ENCODE measurements at places on chromosomes 12 and 14.

- peak; percentile 9 for DNase-seq
Observed at GRCh38 chr12:219891-220352, 6.0 kb upstream of the SLC6A12 start.

DNA sequence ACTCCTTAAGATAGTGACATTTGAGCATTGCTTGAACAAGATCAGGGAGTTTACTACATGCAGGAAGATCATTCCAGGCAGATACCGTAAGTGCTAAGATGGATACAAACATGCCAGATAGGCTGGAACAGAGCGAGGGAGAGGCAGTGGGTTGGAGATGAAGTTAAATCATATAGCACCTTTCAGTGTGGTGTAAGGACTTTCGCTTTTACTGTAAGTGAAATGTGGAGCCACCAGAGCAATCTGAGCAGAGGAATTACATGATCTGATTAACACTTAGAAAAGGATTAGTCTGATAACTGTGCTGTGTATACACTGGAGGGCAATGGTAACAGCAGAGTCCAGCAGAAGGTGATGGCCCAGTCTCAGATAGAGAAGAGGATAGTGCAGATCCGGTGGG, 163.0 kb upstream of the SSTR1 start:
- no peak for DNase-seq

DNA sequence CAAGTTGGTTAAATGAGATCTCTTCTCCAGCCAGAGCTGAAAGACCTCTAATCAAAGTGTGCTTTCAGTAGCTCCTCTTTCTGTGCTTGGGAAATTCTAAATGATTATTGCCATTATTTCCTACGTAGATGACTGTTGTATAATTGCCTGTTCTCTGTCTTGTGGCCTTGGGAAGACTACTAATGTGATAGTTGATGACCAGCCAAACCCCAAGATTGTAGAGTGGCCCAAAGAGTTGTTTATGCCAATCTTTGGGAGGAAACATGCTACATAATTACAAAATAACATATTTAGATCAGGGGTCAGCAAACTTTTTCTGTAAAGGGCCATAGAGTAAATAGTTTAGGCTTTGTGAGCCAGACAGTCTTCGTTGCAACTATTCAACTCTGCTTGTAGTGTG, 135.1 kb upstream of the DIO2 start:
- no peak for DNase-seq

- DNase-seq = no peak
Observed at GRCh38 chr12:91219511-91219910, 36.9 kb upstream of the DCN start.

- no peak for DNase-seq
Observed at GRCh38 chr12:77847680-77848431, 17.2 kb downstream of the NAV3 start.

GRCh38 chr14:95341564-95341963, 21.9 kb upstream of the CLMN start:
- no peak for DNase-seq

- no peak for DNase-seq
Observed at GRCh38 chr14:55446833-55447232, 6.4 kb upstream of the TBPL2 start.

GRCh38 chr14:100051543-100051942, 13.7 kb upstream of the EVL start:
- no peak for DNase-seq

DNA sequence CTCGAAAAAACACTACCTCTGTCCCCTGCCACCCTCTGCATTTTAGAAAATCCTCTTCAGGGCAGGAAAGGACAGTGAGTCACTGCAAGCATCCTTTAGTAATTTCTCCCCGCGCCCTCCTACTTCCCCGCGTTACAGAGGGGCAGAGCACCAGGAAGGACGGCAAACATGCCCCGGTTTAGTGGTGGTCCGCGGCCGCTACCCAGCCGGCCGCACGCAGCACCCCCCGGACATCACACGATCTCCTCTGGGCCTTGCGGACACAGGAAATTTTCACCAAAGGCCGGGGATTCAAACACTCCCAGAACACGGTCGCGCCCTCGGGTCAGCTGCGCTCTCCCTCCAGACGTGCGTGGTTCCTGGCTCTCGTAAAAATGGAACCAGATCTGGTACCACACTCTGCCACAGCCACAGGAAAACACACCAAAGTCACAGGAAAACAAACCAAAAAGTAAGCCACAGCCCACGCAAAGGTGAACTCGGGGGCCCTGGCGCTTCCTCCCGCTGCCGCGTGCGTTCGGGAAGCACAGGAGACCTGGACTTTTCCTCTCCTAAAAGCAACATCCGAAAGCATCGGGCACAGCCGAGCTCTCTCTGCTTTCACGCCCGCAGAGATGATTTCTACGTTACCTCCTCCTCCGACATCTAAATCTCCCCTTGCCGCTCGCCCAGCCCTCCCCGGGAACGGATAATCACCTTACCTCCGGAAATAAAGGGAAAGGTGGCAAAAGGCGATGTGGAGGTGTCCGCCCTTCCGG, 839 bp downstream of the SLC38A1 start:
- peak; percentile 6 for DNase-seq

- no peak for DNase-seq
Observed at GRCh38 chr14:89000007-89000942, 175.8 kb downstream of the TTC8 start.

- no peak for DNase-seq
Observed at GRCh38 chr12:2854669-2855453, 2.0 kb downstream of the TEX52 start.

GRCh38 chr14:20512177-20512905, 7.0 kb downstream of the RNASE10 start:
- no peak for DNase-seq

Data from stimulated activated CD4-positive, alpha-beta T cell treated with anti-CD3 and anti-CD28 coated beads, TNF-alpha, amount 100 ng/mL, for 24 hours (primary cell).